Activated effector memory CD4-positive, alpha-beta T cell treated with Interleukin-2 at 50 U/mL for 16 hours (primary cell): ENCODE measurements at places on chromosomes 4 and X.

DNA sequence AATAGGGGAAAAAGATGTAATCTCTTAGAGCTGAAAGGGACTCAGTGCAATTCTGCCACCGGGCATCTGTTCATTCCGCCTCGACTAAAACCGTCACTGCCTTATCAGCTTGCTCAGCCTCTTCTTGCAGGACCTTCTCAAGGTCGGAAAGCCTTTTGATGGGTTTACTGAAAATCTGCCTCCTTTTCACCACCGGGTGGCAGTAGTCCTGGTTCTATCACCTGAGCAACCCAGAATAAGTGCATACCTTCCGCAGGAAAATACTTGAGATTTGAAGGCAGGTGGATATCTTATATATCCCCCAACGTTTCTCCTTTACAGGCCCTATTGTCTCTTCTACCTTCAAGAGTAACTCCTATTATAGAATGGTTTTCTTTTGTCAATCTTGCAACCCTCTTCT, 103.4 kb upstream of the PAK3 start:
- DNase-seq: no peak

DNA sequence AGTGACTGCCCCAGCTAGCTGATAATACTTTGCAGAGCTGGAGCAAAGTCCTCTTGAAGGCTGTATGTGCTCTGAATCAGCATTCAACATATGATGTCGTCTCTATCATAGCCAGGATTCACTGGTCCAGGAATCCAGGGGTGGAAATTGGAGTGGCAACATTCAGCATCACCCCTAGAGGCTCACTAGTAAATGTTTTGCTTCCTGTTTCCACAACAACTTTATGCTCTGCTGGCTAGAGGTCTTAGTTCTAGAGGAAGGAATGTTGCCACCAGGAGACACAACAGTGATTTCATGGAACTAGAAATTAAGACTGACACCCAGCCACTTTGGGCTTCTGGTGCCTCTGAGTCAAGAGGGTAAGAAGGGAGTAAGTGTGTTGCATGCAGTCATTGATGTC, 11.3 kb downstream of the MAGEA1 start:
- DNase-seq: no peak

DNA sequence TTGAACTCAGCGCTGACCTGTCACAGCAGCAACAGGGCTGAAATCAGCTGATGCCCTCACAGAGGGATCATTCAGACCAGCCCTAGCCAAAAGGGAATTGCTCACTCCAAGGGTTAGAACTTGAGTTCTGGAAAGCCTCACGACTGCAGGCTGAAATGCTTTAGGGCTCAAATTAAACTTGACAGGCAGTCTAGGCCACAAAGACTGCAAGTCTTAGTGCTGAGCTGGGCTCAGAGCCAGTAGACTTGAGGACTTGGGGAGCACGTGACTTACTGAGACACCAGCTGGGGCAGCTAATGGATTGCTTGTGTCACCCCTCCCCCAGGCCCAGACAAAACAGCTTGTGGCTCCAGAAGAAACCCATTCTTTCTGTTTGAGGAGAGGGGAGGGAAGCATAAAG, 119.0 kb upstream of the SLC6A14 start:
- DNase-seq: no peak

DNA sequence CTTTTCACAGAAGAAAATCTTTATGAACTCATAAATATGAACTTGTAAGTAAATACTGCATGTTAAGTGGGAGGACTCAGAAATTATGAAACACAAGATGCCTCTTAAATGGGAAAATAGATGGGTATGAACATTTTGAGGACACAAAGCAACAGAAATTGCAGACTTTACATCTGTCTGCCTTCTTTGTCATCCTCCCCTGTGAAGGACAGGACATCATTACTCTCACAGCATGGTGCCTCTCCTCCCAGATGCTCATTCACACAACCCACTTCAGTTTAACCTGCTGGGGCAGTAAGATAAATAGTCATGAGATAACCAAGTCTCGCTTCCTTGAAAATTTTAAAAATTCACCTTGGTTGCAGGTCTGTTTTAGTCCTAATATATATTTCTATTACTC, 144.5 kb downstream of the APBB2 start:
- DNase-seq: no peak

- no peak for DNase-seq
Observed at GRCh38 chr4:41437111-41437536, 100.8 kb upstream of the LIMCH1 start.

- no peak for DNase-seq
Observed at GRCh38 chr4:32519060-32519459, 1798.9 kb downstream of the PCDH7 start.

GRCh38 chrX:101347859-101348451, 587 bp downstream of the TIMM8A start:
- no peak for DNase-seq

DNA sequence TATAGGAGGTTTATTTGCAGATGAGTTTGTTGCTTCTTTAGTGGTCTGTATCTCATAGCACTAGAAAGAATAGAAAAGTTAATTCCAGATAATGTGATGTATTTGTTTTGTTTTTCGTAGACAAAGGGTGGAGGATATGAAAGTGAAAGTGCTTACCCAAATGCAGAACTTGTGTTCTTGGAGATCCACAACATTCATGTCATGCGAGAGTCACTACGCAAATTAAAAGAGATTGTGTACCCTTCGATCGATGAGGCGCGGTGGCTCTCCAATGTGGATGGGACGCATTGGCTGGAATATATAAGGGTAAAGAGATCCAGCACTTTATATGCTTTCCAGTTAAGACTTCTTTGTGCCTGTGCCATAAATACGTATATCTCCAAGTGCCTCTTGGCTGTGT, 43.3 kb downstream of the MTMR1 start:
- no peak for DNase-seq

DNA sequence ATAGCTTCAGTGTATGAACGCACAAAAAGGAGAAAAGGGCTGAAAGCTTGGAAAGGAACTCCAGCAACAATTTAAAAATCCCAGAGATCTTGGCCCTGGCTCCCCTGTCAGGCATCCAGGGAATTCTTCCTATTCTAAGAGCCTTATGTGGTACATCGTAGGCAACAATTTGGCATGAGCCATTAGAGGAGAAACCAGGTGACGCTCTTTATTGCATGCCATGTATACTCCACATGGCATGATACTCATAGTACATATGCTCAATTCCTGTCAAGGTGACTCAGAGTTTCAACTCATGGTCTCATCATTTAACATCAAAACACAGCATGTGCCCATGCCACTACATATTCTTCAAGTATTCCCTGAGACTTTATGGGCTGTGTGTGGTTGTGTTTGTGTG, 191.3 kb downstream of the OR13H1 start:
- DNase-seq: no peak

DNA sequence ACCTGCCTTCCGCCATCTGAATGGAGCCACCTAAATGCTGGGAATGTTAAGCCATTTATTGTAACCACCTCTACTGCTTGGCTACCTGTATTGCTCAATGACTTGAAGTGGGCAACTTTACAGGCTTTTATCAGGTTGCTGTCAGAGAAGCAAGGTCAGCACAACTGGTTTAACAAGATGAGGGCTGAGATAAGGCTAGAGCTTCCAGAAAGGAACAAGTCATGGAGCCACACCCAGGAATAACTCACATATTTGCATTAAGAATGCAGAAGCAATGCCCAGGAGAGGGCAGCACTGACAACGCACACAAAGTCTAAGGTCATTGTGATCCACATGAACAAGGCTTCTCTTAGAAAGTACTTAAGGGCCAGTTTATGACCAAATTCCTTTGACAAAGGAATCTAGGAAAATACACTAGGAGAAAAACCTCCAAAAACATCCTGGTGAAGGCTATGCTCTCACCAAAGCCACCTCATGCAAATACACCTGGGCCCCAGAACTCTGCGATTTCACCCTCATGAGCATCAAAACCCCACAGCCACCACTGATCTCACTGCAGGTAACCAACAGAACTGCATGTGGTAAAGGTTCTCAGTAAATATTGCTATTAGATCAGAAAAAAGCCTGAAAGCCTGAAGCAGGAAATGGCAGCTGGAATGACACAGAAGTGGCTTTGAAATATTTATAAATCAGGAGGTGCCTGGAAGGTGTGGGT, 15.0 kb upstream of the STS start:
- no peak for DNase-seq

DNA sequence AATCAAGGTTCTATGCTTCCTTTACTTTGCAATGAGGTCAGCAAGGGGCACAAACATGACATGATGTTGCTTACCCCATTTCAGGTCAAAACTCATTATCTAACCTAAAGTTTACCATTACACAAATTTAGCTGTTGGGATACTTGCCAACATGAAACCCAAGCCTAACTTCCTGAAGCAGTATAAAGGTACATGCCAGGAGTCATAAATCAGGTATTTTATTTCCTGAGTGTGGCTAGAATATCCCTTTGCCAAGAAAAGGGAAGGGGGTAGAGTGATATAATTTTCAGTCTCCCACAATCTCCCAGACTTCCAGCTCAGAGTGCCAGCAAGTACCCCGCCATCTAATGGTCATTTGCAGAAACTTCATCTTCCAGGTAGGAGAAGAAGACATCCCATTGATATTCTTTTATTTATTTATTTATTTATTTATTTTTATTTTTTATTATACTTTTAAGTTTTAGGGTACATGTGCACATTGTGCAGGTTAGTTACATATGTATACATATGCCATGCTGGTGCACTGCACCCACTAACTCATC, 136.6 kb downstream of the NEXMIF start:
- no peak for DNase-seq

GRCh38 chr4:185534511-185534865, 819 bp downstream of the PDLIM3 start:
- DNase-seq: no peak

DNA sequence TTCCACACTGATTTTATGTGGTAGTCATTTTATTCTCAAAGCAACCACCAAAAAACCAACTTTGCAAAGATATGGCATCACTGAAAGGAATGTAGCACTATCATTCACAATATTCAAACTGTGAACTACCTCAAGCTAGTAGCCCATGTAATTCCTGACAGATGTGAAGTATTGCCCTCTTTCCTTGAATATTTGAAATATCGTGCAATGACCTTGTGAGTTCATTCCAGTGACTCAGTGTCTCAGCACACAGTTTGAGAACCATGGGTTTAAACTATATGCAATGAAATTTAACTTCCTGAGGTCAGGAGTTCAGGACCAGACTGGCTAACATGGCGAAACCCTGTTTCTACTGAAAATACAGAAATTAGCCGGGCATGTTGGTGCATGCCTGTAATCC, 20.9 kb upstream of the IQCM start:
- DNase-seq: no peak

DNA sequence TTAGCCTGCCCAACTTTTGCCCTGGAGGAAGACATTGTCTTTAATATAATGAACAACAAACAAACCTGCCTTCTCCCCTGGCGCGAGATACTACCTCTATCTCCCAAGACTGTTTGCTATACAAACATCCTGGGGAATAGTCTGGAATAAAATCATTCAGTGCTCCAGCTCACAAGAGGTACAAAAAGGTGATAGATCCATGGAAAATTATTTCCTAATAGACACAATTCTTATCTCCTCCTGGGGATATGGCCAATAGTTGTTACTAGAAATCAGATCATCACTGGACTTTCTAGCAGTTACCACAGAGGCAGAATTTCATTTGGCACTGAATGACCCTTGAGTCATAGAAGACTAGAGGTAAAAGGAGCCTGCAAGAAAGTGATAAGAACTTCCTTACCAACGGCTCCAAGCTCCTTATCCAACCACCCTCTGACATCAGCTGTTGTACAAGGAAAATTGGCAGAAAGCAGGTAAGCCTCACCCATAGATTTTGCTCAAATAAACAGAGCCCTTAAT, 38.1 kb downstream of the MID1 start:
- DNase-seq: no peak

DNA sequence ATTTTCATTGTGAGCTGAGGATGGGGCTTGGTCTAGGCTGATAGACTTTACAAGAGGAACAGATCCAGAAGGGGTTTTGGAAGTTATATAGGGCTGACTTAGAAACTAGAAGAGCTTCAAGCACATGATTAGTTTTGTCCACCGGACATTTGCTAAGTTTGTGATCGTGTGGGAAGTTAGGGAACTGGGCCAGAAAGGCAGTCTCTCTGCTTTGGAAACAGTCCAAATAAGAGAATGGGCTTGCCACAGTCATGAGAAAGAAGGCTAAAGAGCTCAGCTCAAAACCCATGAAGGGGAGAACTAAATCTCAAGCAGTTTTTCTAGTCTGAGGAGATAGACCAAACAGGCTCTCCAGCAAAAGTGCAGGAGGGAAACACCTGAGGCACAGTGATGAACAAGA, 67.8 kb downstream of the ZNF674 start:
- DNase-seq: no peak

- no peak for DNase-seq
Observed at GRCh38 chr4:124647599-124647998, 64.9 kb downstream of the ANKRD50 start.

DNA sequence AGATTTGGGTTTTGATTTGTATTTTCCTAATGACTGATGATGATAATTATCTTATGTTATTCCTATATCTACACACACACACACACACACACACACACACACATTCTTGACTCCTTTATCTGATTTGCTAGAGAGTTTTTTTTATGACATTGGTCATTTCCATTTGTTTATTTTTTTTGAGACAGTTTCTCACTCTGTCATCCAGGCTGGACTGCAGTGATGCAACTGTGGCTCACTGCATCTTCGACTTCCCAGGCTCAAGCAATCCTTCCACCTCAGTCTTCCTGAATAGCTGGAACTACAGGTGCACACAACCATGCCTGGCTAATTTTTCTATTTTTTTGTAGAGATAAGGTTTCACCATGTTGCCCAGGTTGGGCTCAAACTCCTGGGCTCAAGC, 6.7 kb downstream of the ZNF81 start:
- DNase-seq: no peak

DNA sequence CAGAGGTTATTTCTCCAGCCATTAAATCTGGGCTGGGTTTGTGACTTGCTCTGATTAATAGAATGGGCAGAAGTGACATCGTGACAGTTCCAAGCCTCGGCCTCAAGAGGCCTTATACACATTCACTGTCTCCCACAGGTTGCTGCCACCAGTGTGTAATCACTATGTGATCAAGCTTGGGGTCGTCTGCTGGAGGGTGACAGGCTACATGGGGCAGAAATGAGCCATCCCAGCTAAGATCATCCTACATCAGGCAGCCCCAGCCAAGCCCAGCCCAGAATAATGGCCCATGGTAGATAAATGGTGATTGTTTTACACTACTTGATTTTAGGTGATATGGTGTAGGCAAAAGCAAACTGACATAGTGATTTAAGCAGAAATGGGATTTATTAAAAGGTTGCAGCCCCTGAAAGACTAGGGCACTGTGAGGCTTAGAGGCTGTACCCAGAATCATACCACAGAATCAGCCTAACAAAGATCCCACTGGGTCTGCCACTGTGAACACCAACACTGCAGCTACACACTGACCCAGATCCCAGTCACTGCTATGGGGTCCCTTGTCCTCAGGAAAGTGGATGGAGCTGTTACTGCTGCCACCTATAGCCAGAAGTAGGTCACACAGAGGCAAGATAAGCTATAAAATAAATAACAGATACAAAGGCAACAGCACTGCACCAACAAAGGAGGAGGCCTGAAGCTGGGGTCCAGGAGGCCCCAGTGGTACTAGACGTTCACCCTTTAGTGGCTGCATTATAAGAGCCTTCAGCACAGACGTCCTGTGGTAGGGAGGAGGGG, 159.6 kb upstream of the RBPJ start:
- DNase-seq: no peak

GRCh38 chr4:121485190-121485804, 104.5 kb upstream of the QRFPR start:
- DNase-seq: no peak
